ENCODE measurements at places on chromosomes 12 and 14.

GRCh38 chr12:49121047-49121696 is 10.0 kb downstream of the TUBA1B start:
- DNase-seq = no peak

GRCh38 chr12:33322519-33322918 is 117.1 kb downstream of the SYT10 start:
- no peak for DNase-seq

DNA sequence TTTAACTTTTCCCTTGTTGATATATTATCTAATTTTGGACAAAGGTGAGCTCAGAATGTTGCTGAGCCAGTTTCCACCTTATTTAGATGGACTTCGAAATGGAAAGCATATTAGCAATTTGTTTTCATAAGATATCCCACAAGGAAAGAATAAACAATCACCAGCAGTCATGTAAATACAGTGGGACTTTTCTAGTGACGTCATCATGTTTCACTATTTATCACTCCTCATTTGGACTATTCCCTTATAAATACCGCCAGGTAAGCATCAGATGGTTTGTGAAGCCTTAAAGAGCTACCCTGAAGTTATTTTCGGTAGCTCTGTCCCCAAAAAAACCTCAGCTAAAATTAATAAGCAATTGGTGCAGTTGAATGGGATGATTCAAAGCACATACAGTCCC is 110.7 kb downstream of the PTPRR start:
- DNase-seq = no peak

- DNase-seq = no peak
Observed at GRCh38 chr12:127172861-127173260, 1094.1 kb upstream of the TMEM132C start.

Data from cortex of kidney (tissue), 1 donor.